T47D (cell line): ENCODE measurements at places on chromosomes 3 and 15.

DNA sequence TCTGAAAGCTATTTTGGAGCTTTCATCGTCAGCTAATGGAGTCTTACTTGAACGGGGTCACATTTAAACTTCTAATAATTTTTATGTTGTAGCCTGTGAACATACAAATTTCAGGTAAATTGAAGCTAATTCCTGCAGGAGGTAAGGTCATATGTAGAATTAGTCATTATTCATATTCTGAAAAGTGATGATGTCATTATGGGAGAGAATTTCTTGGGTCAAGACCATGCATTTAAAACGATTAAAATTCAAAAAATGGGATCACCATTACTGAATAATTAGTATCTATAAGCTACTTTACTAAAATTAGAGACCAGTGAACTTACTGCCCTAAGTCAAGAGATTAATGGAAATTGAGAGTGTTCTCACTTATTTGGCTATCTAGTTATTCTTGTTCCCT is 120.4 kb downstream of the CHL1 start:
- DNase-seq, result no peak

GRCh38 chr15:100106732-100107131 is 235.0 kb downstream of the ADAMTS17 start:
- no peak for DNase-seq

GRCh38 chr3:122940628-122941086 is 86.9 kb downstream of the SEMA5B start:
- DNase-seq, result no peak

GRCh38 chr15:83352119-83352518 is 67.7 kb upstream of the BNC1 start:
- DNase-seq, result no peak

DNA sequence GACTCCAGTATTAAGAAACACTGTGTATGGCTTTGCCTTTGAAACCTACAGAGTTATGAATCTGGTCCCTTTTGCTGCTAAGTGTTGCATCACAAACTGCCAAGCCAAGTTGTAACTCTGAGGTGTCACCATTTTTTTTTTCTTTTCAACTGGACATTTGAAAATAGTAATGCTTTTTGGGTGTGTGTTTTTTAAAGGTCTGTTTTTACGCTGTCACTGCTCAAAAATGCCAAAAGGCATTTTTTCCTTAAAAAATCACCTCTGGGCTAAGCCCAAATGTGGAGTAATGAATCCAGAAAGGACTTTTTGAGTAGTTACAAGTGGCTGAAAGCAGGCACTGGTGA is 9.5 kb downstream of the SMAD3 start:
- no peak for DNase-seq

DNA sequence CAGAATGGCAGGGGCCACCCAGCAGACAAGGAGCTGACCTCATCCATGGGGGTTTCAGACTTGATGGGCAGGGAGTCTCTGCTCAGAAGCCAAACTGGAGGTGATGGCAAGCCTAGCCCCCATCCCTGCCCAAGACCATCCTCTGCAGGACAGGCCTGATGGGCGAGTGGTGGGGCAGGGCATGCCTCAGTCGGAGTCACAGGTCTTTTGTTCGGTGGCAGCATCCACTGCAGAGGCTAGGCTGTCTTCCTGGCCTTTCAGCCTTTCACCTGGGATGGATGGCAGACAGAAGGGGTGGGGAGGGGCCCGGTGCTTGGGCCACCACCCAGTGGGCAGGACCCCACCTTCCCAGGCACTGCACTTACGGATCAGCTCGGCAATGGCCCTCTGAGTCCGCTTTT is 44.4 kb downstream of the PTH1R start:
- no peak for DNase-seq

- peak; percentile 66 for DNase-seq
Measured at GRCh38 chr15:41558400-41559238, at the start of gene TYRO3. TYRO3 (plus strand) TSS chr15:41559212; CDS start chr15:41559258, 46 bp downstream.

DNA sequence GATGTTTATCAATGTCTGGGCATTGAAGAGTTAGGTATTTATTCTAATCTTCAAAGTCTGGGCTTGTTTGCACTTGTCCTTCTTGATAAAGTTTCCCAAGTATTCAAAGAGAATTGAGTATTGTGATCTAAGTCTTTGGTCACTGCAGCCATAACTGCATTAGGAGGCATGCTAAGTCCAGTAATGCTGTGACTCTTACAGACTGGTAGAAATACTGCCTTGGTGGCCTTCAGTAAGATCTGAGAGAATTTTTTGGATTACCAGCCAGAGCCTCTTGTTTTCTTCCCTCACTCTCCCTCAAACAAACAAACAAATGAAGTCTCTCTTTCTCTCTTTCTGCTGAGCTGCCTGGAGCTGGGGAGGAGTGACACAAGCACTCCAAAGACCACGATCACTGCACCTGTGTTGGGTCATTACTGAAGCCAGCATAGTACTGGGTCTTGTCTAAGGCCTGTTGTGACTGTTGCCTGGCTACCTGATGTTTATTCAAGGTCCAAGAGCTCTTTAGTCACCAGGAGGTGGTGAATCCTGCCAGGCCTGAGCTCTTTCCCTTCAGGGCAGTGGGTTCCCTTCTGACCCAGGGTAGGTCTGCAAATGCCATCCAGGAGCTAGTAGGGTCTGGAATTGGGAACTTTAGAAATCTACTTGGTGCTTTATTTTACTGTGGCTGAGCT is 14.8 kb upstream of the RBP2 start:
- DNase-seq, result no peak

- peak; percentile 41 for DNase-seq
Measured at GRCh38 chr3:134650431-134651346, at the start of gene KY. KY (minus strand) TSS chr3:134651022; CDS start chr3:134650960, 62 bp downstream.

DNA sequence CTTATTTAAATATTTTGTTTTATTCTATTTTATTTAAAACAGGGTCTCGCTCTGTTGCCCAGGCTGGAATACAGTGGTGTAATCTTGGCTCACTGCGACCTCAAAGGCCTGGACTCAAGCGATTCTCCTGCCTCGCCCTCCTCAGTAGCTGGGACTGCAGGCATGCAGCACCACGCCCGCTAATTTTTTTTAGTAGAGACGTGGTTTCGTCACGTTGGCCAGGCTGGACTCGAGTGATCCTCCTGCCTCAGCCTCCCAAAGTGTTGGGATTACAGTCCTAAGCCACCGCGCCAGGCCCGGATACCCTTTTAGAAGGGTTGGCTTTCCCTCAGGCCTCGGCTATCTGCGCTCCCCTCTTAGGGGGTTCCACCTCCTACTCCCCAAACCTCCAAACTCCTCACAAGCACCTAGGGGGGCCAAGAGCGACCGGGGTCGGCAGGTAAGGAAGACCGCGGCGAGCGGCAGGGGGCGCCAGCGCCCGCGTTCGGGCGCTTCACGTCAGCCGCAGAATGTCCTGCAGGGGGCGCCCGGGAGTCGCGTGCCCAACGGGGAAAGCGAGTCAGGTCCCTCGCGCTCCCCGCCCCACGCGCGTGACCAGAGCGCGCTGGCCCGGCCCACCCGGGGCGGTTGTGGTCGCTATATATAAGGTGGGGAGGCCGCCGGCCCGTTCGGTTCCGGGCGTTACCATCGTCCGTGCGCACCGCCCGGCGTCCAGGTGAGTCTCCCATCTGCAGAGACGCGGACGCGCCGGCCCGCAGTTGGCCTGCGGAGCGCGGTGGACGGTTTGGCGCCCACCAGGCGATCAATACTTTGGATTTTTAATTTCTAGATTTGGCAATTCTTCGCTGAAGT is 51.8 kb upstream of the GATM start:
- DNase-seq, result peak; percentile 76

GRCh38 chr3:256501-256900 is 59.9 kb downstream of the CHL1 start:
- DNase-seq, result no peak

GRCh38 chr15:98586066-98586465 is 62.3 kb upstream of the IGF1R start:
- DNase-seq, result no peak

- DNase-seq, result no peak
Measured at GRCh38 chr3:189953551-189953950, 167.1 kb downstream of the P3H2 start.
